ENCODE measurements at places on chromosomes 13 and 19. TPM values are rescaled to one million over a fixed set of nuclear protein-coding genes. Genes with fewer than 3 reads are reported as not detected.

SPIB gene
- not detected for total RNA-seq

LPAR2 gene
- 8.5 TPM for total RNA-seq

TRMT1 gene
- 30.0 TPM for total RNA-seq

PLK5 gene
- not detected for total RNA-seq

ALOX5AP gene
- 5.6 TPM for total RNA-seq

CKM gene
- total RNA-seq: not detected

All from renal cortical epithelial cell (primary cell).